ENCODE measurements at places on chromosomes 3 and 15.

DNA sequence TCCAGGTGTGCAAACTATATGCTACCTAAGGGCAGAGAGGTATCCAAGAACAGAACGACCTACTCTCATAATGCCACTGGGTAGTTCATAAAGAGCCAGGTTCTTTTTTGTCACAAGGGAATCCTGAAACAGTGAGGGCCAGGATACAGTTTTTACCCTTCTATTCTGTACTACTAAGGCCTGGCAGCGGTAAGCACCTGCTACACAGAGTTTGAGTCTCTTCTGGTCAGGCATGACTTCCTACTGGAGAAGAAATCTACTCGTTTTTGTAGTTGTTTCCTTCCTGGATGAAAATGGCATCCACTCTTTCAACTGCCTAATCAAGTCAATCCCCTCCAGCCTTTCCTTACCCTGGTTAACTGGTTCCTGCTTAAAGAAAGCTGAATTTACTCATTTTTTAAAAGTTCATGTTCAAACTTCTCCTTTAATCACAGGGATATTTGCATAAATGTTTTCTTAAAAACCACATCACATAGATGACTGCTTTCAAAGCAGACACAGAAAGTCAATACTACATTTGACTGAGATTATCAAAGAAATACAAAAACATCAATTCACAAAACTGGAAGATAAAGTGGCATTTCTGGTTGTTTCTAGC lies 40.0 kb downstream of the MAP4 start:
- no peak for DNase-seq

GRCh38 chr15:86165265-86166211 lies 85.9 kb downstream of the AGBL1 start:
- no peak for DNase-seq

DNA sequence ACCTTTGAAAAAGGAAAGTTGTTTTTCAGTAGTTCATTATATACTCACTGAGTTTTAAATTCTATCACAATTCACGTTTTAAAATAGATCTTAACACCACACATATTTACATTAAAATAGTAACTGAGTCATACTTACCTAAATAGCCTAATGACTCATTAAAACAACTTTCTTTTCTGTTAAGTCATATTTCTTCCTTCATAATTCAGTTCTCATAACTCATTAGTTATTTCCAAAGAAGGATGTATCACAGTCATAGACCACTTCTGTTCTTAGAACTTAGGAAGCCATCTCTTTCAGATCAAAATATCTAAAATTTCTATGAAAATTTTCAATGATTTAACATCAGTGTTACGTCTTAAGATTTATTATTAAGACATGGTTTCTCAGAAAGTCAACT lies 885.9 kb downstream of the FHIT start:
- DNase-seq: no peak

DNA sequence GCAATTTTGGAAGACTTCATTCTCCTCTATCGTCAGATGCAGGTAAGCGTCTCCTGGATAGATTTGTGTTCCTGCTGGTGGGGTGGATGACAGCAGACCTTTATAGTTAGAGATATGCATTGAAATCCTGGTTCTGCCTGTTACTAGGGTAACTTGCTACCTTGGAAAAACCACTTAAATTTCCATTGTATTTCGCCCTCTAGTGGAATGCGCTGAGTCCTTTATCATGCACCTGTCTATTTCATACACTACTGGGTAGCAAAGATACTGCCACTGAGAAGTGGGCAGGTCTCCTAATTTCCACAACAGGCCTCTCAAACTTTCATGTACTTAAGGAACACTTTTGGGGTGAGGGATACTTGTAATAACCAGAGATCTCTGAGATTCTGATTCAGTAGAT lies 209.5 kb upstream of the SUCLG2 start:
- DNase-seq: no peak

GRCh38 chr3:44104668-44105321 lies 136.9 kb upstream of the TOPAZ1 start:
- DNase-seq: no peak

GRCh38 chr15:57922776-57923175 lies 142.7 kb downstream of the ALDH1A2 start:
- no peak for DNase-seq

DNA sequence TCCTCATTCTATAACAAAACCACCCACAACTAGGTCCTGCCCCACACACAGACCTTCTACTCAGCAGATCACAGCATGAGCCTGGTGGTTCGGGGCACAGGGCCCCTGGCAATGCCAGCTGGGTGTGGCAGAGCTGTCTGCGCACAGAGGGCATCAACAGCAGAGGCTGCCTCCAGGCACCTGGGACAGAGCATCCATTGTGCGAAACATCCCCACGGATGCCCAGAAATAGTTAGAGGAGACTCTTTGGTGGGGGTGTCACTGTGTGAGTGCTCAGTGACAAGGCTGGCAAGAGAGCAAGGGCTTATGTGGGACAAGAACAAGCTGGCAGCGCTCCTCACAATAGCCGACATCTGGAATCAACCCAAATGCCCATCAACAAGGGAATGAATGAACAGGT lies 487.4 kb upstream of the PROK2 start:
- no peak for DNase-seq

DNA sequence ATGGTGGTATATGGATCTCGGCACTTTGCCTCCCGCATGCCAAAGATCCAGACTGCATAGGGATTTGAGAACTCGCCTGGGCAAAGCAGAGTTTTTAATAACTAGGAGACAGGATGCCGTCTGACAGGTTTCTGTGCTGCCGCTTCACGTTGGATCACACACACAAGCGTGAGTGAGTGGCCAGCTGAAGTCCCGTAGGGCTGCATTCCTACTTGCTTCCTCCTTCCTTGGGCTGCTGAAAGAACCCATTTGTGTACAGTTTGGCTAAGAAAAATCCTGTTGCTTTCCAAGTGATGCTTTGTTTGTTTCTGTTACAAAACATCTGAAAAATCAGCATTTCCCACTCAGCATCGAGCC lies 604.3 kb upstream of the CFAP20DC start:
- no peak for DNase-seq

DNA sequence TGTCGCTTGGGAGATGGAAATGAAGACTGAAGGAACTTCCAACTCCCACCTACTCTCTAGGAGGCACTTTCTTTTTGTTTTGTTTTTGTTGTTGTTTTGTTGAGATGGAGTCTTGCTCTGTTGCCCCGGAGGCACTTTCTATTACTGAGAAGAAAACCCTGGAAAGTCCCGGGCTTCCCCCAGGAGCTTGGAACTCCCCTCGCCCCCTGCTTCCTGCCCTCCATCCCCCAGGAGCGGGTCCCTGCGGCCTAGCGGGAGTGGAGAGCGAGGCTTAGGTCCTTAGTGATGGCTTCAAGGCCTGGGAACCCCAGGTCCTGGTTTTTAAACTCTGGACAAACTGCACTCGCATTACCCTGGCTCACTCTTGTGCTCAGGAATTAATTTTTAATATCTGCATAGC lies 195.7 kb downstream of the OCA2 start:
- DNase-seq: no peak

DNA sequence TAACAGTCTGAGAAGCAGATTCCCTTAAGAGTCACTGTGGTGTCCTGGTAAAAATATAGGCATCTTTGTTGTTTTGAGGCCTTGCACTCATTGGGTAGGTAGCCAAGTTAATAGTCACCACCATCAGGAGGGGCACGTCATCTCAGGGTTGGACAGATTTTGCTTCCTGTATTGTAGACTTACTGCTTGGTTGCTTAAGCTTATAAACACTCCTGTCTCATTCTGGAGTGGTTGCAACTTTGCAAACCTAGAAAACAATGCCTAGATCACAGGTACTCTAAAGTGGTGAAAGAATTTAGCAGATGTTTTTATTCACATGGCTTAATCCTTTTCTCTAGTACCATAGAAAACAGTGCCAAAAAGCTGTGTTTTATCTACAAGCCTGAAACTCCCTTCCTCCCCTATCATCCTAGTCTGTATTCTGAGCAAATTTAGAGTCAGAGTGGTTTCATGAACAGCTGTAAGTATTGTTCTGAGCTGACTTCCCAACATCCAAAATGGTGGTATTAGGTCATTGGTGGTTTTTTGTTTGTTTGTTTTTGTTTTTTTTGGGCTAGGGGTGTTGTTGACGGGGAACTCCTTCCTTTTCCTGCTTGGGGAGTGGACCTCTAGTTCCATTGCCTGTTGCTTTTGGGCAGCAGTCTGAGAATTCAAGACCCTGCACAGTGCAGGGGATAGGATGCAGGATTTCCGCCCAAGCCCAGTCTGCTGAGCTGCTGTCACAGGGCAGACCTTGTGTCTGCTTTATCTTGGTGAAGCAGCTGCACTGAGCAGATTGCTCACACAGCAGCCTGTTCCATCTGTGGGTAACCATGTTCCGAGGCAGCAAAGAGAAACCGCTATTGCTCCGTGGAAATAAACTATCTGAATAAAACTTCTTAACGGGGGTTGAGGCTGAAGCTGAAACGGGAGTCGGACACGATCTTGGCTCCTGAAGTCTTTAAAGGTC lies 202.0 kb downstream of the AKAP13 start:
- DNase-seq: no peak

DNA sequence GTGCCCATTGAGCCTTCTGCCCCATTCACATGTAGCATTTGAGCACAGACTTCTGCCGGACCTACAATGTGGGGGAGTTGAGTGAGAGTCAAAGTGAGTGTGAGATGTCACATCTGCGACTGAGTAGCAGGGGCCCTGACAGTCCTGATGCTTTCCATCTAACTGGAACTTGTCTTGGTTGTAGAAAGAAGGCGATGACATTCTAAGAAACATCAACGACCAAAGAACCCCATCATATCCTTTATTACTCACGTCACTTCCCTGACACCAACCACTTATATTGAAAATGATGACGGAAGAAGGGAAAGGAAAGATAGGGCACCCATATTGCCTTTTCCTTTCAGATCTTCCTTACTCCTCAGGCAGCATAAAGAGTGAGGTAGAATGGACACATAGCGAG lies 30.5 kb downstream of the SMAD3 start:
- no peak for DNase-seq

GRCh38 chr3:112847692-112848091 lies 1.0 kb upstream of the CD200R1L start:
- no peak for DNase-seq

DNA sequence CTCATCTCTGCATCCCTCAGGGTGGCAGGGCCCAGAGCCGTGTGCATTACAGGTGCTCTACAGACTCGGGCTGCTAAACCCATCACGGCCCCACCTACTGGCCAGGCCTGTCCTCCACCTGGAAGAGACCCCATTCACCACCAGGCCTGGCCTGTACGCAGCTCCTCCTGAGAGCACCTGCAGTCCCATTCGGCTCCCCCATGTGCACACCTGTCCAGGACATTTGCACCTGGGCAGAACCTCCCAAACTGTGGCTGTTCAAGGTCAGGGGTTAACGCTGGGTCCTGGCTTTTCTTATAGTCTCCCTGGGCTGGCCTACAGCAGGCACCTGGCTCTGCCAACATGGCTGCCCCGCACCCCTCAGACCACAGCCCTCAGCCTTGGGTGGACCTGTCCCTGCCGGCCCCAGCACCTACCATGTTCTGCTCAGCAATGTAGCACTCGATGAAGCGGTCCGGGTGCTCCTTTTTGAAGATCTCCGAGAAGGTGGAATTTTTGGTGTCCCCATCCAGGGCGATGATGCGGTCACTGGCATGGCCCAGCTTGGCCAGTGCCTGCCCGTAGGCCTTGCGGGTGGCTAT lies 25.7 kb downstream of the TKT start:
- DNase-seq: no peak

DNA sequence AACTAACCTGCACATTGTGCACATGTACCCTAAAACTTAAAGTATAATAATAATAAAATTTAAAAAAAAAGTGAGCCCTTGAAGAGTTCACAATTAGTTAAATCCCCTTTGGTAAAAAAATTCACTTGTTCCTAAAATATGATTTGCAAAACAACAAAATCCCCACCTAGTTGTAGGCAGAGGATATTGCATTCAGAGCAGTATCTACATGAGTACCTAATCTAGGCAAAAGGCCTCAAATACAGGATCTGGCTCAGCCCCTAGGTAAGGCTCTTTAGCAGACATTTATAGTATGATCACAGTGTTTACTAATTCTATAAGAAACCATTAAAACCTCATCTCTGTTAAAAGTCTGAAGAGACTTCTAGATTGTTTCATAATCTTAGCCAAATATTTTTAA lies 89.3 kb upstream of the CCDC80 start:
- DNase-seq: no peak

DNA sequence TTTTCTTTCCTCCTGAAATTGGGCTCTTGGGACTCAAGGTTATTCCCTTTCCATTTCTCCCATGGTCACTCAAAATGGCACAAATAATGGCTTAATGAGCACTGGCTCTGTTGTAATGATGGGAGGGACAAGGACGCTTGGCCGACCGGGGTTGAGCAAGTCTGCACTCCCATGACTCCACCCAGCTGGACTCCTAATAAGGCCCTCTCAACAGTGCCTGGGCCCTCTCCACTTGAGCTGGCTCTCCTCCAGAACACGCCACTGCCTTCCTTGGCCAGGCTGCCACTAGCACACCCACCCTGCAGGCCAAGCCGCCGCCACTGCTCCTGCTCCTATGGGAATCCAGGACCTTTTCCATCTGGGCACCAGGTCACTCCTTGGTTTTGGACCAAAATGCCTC lies 42.3 kb downstream of the ADCY5 start:
- DNase-seq: peak; percentile 27

- no peak for DNase-seq
Measured at GRCh38 chr15:66715720-66716655, 14.0 kb downstream of the SMAD6 start.

DNA sequence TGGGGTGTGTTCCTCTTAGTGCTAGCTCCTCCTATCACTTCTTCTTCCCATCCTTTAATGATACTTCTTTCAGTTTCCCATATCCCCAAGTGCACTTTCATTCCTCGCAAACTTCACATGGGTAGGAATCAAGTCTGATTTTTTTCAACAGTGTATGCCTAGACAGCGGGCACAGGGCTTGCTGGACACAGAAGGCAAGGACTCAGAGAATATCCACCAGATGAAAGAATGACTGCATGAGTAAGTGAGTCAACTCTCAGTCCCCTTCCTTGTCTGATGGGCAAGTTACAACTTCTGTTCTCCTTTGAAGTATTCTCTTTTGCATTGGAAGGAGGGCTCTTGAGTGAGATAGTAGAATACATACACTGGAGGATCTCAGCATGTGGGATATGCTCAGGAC lies 3.1 kb upstream of the SQOR start:
- no peak for DNase-seq

GRCh38 chr3:194235160-194235559 lies 99.2 kb downstream of the HES1 start:
- no peak for DNase-seq

DNA sequence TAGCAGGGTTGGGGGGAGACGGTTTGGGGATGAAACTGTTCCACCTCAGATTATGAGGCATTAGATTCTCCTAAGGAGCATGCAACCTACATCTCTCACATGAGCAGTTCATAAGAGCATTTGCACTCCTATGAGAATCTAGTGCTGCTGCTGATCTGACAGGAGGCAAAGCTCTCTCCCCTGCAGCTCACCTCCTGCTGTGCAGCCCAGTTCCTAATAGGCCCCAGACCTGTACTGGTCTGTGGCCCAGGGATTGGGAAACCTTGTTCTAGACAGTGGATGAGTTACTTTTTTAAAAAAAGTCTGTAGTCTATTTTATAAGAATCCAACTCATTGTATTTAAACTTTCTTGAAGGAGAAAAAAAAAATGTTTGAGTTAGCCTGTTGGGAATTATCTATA lies 100.0 kb downstream of the HHLA2 start:
- no peak for DNase-seq

Data from NCI-H1092 treated with DMSO at 0.1 percent for 48 hours (cell line).